ENCODE measurements at places on chromosomes 6 and 20. TPM values are rescaled to one million over a fixed set of nuclear protein-coding genes. Genes with fewer than 3 reads are reported as not detected.

The SMOC2 gene
- total RNA-seq, result 1.9 TPM

The CD83 gene
- total RNA-seq, result 0.56 TPM

The WFDC5 gene
- total RNA-seq, result 6.0 TPM

The PCSK2 gene
- 0.18 TPM for total RNA-seq

The TMEM239 gene
- total RNA-seq, result not detected

DNA sequence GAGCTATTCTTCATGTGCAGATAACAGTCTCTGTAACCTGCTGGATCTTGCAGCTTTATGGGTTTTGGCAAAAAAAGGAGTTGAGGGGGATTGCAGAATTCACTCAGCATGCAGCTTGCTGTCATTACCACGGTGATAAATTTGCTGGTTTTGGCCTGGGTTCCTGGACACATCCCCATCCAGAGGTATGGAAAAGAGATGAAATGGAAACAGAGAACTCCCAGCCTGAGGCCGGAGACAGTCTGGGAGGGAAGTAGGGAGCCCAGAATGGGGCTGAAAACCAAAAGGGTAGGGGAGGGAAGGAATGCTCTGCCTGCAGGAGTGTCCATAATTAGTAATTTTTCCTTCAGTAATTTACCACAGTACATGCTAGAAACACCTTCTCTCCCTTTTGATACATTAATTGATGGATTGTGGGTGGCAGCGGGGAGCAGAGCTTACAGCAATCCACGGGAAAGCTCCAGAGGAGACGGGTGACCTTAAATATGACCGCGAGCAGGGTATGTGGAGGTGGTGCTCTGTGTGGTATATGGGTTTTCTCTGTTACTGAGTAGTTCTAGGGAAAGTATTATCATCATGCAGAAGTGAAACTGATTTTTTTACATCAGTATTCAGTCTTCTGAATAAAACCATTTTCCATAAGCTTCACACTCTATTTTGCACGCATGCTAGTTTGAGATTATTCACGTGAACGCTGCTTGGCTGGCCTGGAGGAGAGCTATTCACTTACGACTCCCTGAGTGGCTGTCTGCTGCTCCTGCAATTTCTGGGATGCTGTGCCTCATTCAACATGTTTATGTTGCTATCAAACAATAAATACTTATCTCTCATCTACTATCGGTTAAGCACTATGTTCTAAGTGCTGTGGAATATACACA is 66.3 kb upstream of the KCNK16 start:
- no peak for DNase-seq

DNA sequence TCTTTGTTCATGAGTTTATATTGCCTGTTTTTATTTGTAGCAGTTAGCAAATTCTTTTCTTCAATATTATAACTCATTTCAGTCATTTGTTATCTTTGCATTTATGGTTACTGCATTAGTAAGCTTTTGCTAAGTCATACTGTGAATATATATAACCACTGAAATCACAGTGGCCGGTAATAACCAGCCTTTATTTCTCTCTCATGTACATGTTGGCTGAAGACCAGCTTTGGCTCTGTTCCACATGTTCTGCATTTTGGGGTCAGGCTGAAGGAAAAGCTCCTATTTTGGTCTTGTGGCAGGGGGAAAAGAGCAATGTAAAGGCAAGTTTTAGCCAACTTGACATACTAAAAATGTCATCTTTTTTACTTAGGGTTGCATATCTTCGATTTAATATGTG is 276.3 kb downstream of the BCKDHB start:
- no peak for DNase-seq

DNA sequence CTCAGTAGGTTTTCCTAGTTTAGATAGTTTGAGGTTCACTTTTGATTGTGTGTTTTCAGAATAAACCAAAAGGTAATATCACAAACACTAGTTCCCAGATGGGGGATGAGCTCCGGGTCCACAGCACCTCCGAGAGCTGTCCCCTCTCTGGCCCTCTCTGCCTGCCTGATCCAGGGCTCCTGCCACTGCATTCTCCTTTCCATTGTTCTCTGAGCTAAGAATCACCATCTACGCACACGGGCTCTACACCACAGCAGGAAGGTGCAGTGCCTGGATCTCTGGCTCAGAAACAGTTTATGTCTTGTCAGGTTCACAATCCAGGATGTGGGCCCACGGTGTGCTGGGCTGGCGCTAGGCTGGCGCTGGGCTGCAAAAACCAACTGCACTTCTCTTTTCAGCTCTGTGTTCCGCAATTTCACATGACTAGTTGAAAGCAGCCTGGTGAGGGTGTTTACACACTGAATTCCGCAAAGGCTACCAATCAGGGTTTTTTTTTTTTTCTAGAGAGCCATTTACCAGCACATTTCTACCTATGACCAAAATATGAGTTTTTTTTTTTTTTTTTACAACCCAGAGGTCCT is 167.5 kb downstream of the SOD2 start:
- DNase-seq, result no peak

DNA sequence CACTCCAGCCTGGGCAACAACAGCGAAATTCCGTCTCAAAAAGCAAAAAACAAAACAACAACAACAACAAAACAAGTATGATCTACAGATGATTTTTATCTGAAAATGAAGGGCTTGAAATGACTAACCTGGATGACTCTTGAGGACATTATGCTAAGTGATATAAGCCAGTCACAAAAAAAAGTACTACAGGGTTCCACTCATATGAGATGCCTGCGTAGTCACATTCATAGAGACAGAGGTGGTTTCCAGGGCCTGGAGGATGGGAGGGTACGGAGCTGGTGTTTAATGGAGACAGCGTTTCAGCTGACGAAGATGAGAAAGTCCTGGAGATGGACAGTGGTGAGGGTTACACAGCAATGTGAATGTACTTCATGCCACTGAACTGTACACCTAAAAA is 8.3 kb upstream of the INSM1 start:
- DNase-seq, result no peak

DNA sequence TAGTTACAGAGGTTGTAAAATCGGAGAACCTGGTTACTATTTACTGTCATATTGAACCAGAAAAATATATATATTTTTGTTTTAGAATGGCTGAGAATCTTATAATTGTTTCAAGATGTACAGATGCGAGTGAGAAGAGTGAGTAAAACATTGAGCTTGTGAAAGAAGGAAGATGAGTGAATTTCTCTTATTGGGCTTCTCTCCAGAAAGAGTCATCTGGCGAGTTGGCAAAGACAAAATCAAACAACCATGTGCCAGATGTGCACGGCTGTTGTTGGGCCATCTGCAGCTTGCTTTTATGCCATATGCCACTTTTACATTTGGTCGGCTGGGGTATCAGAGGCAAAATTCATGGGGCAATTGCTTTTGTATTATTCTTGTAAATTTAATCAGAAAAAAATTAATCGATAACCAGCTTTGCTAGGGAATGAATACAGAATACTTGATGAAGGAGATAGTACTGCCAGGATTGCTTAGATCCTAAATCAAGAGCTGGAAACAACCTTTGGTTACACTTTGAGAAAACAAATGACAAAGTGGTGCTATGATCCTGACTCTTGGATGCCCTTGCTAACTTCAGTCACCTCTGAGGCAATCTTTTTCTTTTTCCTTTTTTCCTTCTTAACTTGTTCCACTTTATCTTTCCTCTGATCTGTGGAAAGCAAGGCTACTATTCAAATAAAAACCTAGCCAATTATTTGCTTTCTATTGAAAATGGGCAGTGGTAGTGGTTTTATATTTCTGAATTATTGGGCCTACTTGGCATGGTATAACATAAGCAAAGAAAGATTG is 97.1 kb upstream of the GRIK2 start:
- no peak for DNase-seq

GRCh38 chr6:121884091-121884490 is 448.6 kb downstream of the GJA1 start:
- DNase-seq, result no peak

- DNase-seq, result no peak
Measured at GRCh38 chr6:105900125-105900937, 185.8 kb upstream of the PRDM1 start.

DNA sequence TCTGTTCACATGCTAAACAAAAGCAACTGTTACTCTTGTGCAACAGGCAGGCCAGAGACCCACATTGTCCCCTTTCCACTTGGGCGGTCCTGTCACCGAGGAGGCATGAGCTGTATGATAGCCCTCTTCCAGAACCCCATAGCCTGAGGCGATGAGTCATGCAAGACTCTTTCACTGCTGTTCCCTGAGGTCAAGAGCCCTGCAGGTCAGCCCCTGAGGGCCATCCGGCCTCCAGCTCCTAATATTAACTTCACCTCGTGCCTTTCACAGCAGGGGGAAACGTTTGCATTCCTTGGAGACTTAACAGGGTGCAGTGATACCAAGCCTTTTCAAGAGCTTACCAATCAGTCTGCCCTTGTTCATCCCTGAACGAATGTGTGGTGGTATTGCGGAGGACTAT is 253.3 kb upstream of the ECI2 start:
- DNase-seq, result no peak

- no peak for DNase-seq
Measured at GRCh38 chr6:170371080-170371479, 64.5 kb downstream of the FAM120B start.

GRCh38 chr6:11632795-11633511 is 95.4 kb downstream of the TMEM170B start:
- DNase-seq, result no peak

DNA sequence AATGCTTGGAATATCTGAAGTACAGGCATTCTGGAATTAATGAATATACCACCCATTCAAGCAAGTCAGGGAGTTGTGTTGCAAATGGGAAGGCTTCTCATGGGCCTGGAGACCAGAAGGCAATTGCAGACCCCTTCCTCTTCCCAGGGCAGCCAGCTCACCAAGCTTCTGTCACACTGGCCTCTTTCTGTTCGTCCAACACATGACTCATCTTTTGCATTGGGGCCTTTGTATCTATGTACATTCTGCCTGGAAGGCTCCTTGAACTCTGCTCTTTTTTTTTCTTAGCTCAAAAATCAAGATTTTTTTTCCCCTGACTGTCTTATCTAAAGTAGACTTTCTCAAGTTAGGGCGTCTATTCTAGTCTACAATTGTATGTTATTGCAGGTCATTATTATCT is 132.9 kb upstream of the MYLIP start:
- DNase-seq, result no peak

DNA sequence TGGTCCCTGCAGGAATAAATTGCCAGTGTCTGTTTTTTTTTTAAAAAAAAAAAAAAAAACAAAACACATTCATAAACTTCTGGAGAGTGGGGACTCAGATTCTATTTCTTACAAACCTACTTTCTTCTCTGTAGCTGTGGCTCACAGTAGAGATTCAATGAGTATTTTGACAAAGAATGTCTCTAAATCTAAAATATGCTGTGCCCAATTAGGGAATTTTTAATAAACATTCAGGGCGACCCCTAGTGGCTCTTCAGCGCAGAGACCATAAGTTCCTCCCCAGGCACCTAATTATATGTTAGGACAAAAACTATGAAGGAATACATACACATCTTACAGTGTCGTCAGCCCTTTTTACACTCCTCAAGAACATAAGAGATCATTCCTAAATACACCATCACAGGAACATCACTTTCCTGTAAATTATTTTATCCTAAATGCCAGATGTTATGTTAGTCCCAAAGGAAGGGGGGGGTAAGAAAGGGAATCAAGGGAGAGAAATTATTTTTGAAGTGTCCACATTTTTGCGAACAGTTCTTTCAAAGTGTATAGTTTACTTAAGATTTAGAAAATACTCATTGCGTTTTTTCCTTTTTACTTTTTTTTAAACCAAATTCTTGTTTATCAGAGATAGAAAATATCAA is 21.8 kb upstream of the NAA20 start:
- DNase-seq, result no peak

DNA sequence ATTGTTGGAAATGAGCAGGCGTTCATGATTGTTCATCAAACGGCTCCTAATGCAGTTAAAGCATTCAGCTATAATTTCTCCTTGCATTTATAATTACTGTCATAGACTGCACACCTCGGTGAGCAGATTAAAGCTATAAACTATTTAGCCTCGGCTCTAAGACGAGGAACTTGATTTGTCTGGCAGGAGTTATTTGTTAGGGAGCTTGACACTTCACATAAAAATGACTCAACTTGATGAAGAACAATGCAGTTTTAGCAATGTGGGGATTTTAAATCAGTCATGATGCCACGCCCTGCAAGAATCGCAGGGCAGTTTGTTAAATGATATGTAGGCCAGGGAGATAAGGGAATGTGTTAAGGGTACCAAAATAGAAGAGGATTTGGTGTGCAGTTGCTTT is 290.2 kb downstream of the TSHZ2 start:
- no peak for DNase-seq

DNA sequence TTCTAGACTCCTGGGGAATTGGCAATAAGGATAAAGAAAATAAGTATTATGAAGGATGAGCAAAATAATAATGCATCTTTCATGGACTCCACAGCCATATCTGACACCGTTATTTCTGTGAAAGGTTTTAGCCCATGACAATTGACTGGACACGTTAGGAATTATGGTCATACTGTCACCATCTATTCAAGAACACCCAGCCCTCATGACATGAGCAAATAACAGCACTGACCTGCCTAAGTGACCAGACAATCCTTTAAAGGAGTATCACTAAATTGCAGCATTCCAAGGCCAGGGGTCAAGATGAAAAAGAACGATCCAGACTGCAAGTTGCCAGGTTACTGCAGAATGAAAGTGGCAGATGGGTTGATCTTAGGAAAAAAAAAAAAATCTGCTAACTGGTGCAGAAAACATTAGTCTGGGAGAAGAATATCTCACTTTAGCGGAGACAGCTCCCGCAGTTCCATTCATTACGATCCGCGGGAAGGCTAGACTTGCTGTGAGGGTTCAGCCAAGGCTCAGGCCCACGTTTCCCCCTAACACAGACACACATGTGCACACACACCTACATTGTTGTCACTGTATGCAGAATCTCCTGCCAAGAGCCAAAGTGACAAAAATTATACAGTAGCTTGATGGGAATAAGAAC is 237.7 kb upstream of the AGPAT4 start:
- DNase-seq, result no peak

- no peak for DNase-seq
Measured at GRCh38 chr20:49482621-49483017, at the start of gene KCNB1. KCNB1 (minus strand) TSS chr20:49482668; CDS start chr20:49482480, 188 bp downstream.

GRCh38 chr20:62898093-62898964 is 28.0 kb downstream of the DIDO1 start:
- DNase-seq, result no peak

DNA sequence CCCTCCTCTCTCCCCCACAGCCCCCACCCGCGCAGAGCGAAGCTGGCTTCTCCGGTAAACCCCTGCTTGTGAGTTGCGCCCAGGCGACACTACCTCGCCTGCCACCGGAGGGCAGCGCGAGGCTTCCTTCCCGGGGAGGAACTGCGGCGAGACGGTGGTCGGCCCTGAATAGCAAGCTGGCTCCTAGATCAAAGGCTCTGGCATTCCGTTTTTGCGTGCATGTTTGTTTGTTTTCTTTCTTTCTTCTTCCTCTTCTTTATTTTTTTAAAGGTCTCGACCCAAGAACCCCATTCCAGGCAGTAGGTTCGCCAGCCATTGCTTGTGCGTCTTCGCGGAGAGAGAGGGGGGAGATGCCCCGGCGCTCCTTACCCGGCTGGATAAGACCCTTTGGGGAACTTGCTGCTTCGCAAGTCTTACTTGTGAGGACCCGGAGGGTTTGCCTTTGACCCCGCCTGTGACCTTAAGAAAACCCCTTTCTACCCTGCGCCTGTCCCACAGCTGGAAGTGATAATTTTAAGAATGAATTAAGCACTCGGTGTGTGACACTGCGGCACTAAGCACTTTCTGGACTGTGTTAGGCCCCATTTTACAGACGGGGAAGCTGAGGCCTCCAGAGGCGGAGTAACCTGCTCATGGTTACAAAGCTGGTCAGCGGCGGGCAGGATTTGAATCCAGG is 92.7 kb upstream of the SIRPA start:
- no peak for DNase-seq
